Activated gamma-delta T cell treated with anti-CD3 and anti-CD28 coated beads, Interleukin-2, amount 50 U/mL, for 16 hours (primary cell): ENCODE measurements at places on chromosomes 6 and 20.

GRCh38 chr20:57080796-57081195, 185.6 kb downstream of the BMP7 start:
- DNase-seq = no peak

DNA sequence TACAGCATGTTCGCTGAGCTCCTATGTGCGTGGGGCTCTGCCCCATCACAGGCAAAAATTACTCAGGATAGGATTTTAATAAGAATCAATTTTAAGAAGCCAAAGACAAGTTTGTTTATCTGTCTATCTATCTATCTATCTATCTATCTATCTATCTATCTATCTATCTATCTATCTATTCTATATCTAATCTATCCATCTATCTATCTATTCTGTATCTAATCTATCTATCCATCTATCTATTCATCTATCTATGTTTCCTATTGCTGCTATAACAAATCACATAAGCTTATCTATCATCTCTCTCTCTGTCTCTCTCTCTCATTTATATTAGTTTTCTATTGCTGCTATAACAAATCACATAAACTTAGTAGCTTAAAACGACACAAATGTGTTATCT, 1.7 kb downstream of the ARHGAP40 start:
- no peak for DNase-seq

DNA sequence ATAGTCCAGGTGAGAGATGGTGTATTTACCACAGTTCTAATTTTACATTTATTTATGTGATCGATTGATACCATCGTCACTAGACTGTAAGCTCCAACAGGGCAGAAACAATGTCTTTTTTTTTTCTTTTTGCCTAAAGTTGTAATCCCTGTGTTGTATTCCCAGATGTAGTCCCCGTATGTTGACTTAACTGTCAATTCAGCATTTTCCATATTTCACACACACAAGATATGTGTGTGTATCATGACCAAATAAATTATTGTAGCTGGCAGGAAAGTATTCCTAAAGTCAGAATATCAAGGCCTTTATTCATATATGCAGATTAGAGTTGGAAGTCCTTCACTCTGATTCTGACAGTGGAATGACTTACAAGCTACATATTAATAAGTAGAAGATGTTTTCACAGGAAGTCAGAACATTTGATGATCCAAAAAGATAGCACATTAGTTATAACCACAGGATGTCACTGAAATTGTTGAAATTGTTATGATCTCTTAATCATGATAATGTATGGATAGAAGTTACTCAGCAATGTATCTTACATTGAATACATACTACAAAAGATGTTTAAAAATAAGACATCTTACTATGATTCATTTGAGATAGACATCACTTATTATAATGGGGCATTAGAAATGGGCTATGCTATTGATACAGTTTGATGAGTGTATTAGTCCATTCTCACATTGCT, 10.6 kb downstream of the RNF182 start:
- DNase-seq = no peak

DNA sequence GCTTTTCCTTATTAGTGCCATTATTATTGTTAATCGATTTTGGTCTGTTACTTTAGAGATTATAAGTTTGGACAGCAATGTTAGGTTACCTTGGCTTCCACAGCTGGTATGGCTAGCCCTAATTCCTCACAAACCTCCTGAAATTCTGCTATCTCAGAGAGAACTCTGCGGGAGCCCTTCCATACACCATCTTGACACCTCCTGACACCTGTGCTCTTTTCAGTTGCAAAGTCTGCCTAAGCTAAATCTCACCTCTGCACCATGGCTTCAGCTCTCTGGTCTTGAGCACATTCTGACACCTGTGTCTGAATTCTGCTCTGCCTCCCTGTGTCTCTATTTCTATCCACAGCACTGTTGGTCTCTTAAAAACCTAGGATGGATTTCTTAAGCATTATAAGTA, 106.5 kb downstream of the DCDC2 start:
- no peak for DNase-seq

DNA sequence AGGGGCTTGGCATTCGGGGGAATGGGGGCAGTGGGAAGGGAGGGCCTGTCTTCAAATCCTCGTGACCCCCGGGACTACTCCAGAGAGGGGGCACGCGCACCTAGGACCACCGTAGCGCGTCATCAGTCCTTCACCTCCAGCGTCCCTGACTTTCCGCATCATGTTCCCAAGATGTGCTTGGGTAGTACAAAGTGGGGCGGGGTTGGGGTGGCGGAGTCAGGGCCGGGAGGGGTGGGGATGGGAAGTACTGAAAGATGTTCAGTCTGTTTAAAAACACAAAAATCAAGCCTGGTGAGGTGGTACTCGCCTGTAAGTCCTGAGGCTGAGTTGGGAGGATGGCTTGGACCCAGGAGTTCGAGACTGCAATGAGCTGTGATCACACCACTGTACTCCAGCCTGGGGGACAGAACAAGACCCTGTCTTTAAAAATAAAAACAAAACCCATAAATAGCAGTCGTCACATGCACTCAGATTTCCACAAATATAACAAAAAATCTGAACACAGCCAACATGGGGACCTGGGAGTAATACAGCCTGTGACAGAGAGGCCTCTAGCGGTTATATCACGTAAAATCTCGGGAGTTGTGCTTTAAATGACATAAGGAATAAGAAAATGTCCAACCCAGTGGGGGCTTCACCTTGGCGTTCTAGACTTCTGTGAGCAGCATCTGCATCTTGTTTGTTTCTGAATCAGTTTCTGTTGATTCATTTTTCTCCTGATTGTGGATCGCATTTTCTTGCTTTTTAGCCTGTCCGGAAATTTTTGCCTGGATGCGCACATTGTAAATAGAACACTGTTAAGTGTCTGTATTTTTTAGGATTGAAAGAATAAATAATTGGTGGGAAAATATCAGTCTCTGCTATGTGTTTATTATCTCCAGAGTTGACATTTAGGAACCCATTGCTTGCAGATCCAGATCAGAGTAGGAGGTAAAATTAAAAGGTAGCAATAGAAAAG, 698 bp upstream of the LRP11 start:
- no peak for DNase-seq

GRCh38 chr6:57216235-57217101, 5.6 kb downstream of the RAB23 start:
- no peak for DNase-seq

GRCh38 chr6:141118991-141119390, 1013.7 kb upstream of the GJE1 start:
- DNase-seq = no peak

DNA sequence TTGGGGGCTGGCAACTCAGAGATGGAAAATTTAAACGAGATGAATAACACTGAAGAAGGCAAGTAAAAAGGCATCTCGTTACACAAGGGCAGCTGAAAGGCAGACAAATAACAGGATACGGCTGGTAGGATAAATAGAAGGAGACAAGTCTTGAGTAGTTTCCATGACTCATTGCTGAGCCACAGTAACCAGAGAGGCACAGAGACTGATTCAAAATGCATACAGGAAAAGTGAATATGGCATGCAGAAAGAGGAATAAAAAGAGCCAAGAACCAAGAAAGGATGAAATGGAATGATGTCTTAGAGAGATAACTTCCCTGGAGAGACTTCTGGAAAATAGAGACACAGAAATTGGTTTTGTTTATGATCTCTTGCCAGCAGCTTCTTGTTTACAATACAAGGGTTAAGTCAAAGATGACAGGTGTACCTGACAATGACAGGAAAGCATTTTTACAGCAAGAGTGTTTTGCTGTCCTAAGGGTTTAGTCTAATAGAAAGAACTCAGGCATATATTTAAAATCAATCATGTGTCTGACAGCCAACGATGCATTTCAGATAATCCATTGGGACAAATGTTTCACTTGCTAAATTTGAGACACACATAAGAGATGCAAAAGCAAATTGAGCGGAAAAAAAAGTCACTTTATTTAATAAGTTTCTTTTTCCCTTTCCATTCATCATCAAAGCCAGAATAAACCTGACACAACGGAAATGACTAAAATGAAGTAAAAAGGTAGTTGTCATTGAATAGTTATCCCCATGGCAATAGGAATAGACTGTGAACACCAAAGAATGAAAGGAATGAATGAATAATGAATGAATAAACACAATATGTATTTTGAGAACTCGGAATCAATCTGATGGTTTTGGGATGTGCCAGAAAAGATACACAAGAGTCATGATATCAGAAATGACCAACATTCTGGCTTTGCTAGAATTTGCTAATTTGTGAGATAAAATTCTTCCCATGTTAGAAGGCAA, 68.0 kb upstream of the KCNQ5 start:
- DNase-seq = no peak

DNA sequence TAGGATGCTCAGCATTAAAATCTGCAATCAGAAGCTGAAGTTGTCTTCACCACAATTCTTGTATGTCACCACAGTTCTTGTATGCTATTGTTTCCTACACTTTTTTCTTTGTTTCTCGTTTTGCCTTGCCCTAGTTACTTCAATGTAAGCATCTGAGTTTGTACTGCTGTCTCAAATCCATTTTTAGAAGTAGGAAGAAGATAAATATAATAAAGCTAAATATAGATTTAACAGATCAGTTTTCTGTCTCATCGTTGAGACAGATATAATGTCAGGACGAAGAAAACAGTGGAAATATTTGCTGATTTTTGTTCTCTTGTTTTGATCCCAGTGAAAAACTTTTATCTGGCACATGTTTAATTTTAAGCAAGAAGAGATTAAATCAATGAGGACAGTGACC, 318.0 kb downstream of the QKI start:
- DNase-seq = no peak

- no peak for DNase-seq
These were observed 221.0 kb downstream of the SYNDIG1 start for GRCh38 chr20:24690408-24690807.

GRCh38 chr20:9741996-9742395, 96.9 kb downstream of the PAK5 start:
- no peak for DNase-seq

DNA sequence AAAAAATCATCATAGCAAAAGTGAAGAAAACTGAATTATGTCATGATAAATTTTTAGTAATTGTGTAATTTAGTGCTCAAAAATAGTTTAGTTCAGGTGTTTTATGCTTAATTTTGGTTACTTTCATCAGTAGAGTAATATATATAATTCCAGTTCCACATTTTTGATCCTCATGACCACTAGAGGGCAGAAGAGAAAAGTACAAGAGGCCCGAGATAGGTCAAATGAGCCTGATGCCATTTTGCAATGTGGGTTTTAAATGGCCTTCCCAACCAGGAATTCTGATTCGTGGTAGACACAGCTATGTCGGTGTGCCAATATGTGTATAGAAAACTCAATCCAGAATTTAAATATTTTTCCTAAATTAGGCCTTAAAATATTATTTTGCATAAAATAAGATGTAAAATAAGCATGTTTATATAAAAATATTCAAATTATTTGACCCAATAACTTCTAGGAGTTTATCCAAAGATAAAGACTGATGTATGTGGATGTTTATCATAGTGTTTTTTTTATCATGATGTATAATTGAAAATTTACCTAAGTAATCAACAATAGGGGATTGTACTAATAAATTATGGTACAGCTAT, 159.7 kb upstream of the RPS6KA2 start:
- no peak for DNase-seq

DNA sequence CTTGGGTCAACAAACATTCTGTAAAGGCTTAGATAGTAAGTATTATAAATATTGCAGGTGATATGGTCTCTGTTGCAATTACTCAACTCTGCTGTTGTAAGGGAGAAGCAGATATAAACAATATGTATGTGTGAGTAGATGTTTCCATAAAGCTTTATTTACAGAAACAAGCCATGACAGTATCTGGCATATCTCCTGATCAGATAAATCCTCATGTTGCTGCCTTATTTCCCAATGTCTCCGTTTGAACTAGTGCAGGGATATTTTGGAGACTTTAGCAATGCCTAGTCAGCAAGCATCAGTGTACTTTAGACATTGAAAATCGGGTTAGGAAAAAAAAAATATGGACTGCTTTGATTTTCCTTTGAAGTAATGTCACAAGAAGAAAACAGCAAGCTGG, 96.1 kb downstream of the LAMA2 start:
- no peak for DNase-seq

- no peak for DNase-seq
These were observed 33.2 kb upstream of the TFAP2A start for GRCh38 chr6:10448096-10448495.

DNA sequence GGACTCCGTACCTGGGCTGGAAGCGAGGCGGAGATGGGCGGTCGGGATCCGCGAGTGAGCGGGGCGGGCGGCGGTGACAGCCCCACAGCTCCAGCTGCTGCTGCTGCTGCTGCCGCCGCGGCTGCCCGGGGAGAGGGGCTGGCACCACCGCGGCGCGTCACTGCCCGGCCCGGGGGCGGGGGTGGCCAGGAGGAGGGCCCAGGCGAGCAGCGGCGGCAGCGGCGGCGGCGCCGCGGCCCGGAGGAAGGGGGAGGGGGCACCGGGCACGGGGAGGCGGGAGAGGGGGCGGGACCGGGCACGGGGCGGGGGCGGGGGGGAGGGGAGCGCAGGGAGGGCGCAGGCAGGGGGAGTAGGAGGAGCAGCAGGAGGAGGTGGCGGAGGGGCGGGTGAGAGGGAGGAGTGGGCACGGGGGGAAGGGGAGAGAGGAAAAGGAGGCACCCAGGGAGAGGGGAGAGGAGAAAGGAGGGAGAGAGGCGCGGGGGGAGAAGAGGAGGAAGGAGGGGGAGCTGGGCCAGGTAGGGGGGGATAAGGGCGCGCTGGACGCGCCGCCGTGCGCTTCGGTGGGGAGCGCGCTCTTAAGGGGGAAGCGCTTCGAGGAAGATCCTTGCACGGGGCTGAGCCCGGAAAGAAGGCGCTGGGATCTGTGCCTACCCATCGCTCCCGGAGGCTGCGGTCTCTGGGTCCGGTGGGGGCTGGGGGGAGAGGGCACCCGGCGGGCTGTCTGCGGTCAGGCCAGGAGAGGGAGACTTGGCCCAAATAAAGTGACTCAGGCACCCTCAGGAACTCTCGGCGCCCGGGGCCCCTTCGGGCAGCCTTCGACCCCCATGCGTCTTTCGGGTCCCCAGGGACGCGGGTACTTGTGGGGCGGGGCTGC, 101.5 kb downstream of the NOL4L start:
- DNase-seq = peak; percentile 47

- no peak for DNase-seq
These were observed 697 bp upstream of the CEP43 start for GRCh38 chr6:166998256-166999144.

- DNase-seq = no peak
These were observed 182.8 kb downstream of the ZDHHC14 start for GRCh38 chr6:157563611-157564284.

DNA sequence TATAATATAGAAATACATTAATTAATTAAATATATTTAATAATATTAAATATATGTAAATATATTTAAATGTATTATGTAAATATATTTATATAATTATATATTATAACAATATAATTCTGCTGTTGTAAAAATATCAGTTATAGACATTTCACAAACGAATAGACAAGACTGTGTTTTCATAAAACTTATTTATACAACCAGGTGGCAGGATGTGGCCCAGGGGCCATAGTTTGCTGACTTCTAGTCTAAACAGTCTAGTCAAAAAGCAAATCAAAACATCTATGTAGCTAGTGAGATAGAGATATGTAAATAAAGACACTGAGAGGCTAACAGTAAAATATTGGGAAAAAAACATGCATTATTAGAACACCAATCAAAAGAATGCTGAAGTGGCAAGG, 136.4 kb downstream of the TBXT start:
- no peak for DNase-seq
